ENCODE measurements at places on chromosomes 5 and 9. TPM values are rescaled to one million over a fixed set of nuclear protein-coding genes. Genes with fewer than 3 reads are reported as not detected.
A peak's percentile ranks its signal among the peaks of the same experiment; 100 is the strongest.

Gene LHFPL2
- total RNA-seq: 1.8 TPM

Gene PPP2R2B
- 1.8 TPM for total RNA-seq

Gene KCNN2
- not detected for total RNA-seq

Gene PCDHB16
- not detected for total RNA-seq

Gene BTNL3
- total RNA-seq: not detected

Gene TRPM6
- total RNA-seq: not detected

Gene ZNF474
- 0.42 TPM for total RNA-seq

Gene BHMT
- total RNA-seq: not detected

Gene DNAH5
- total RNA-seq: not detected

Gene MAMDC2
- total RNA-seq: not detected

Gene CHSY3
- total RNA-seq: not detected

Gene CACFD1
- 4.4 TPM for total RNA-seq

Gene SLC6A7
- total RNA-seq: not detected

Gene NR2F1-AS1
- total RNA-seq: not detected

Gene LCP2
- 299 TPM for total RNA-seq

Gene SGCD
- 0.18 TPM for total RNA-seq

Gene CCDC171
- total RNA-seq: 3.2 TPM

Gene PCDH1
- total RNA-seq: not detected

Gene ENC1
- total RNA-seq: 0.91 TPM

Gene SLC6A18
- total RNA-seq: not detected

Gene PHAX
- total RNA-seq: 49.5 TPM

- no peak for DNase-seq
Observed at GRCh38 chr5:179218943-179219330, 126.3 kb downstream of the ADAMTS2 start.

GRCh38 chr9:126367139-126367538 lies 40.5 kb downstream of the MVB12B start:
- DNase-seq: no peak

DNA sequence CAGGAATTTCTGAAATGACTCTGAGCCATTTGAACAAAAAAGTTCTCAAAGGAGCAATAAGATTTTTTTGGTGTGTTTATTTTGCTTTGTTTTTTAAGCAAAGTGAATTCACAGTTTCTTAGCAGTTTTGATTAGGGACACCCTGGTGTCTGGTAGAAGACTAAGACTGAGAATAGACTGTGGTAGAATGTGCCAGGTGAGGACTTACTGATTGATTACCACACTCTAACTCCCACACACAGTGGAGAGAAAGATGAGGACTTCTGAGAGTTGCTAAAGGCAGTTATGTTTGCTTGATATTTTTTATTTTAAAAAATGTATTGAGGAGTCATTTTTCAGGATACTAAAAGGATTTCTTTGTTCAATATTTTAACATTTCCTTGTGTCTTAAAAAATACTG lies 175.1 kb downstream of the CD180 start:
- DNase-seq: no peak

DNA sequence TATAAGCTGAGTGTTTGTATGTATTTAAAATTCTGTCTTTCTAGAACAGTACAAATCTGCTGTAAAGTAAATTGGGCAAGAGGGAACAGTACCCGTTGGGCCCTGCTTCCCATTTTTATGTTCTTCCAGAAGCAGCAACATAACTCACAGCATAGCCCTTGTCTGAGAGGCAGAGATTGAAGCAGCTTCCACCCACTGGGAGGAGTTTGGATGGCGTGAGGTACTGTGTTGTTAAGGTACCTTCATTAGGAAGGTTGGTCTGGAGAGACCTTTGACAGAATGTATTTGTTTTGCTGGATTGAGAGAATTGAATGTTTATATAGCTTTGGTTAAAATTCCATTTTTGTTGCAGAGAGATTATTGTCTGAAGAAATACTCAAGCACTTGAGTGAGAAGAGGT lies 24.8 kb downstream of the RAI14 start:
- no peak for DNase-seq

DNA sequence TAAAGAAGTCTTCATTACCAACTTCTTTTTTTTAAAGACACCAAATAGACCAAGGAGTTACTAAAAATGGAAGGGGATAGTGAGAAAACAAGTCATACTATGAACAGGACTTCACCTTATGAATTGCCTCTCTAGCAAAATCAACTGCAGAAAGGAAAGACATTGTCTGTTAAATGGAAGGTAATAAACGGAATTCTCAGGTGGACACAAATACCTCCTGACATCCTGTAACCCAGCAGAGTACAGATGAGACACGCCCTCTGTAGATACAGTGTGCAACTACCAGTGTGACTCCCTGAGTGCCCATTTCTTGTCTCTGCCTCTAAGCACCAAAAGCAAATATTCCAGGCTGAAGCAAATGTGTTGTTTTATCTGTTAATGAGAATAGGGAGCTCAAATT lies 12.2 kb upstream of the PLPP1 start:
- DNase-seq: no peak

- DNase-seq: no peak
Observed at GRCh38 chr5:67166460-67167285, 29.9 kb downstream of the CD180 start.

GRCh38 chr5:59661954-59662615 lies 231.4 kb downstream of the PDE4D start:
- DNase-seq: no peak

DNA sequence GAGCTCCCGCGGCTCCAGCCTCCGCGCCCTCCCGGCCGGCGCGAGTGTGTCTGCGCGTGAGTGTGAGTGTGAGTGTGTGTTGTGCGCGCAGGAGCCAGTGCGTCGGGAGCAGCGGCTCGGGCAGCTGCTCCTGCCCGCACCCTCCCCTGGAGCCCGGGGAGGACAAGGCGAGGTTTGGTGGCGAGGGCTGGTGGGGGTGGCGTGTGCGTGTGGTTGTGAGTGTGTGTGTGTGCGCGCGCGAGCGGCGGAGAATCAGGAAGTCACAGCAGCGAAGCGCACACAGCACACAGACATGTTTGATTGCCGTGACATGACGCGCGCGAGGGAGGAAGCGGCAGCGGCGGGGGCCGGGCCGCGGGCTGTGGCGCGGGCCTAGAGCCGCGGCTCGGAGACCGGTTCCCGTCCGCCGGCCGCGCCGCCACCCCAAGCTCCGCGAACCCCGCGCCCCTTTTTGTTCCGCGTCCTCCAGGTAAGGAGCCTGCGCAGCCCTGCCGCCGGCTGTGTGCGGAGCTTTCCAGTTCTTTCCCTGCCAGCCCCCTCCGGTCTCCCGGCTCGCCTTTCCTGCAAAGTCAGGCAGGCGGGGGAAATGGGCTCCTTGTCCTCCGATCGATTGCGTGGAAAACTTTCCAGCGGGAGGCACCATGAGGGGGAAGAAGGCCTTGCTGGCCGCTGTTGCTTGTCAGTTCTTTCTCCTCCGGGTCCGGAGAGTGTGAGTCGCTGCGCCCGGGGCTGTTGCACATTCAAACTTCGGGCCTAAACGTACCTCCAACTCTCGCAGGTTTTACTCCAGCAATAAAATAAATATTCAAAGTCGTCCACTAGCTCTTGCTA lies 2.4 kb downstream of the SMARCA2 start:
- peak; percentile 84 for DNase-seq

DNA sequence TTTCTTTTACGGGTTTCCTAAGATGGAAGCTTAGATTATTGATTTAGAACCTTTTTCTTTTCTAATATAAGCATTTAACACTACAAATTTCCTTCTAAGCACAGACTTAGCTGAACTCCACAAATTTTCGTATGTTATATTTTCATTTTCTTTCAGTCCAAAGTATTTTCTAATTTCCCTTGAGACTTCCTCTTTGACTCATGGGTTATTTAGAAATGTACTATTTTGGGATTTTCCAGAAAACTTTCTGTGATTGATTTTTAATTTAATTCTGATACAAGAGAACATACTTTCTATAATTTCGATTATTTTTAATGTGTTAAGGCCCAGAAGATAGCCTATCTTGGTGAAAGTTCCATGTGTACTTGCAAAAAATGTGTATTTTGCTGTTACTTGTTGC lies 19.7 kb upstream of the TBCA start:
- no peak for DNase-seq

- no peak for DNase-seq
Observed at GRCh38 chr5:148135091-148136048, 33.0 kb upstream of the SPINK14 start.

GRCh38 chr9:125683486-125683885 lies 23.5 kb downstream of the MAPKAP1 start:
- no peak for DNase-seq

- no peak for DNase-seq
Observed at GRCh38 chr5:127555826-127556225, 38.4 kb downstream of the PRRC1 start.

DNA sequence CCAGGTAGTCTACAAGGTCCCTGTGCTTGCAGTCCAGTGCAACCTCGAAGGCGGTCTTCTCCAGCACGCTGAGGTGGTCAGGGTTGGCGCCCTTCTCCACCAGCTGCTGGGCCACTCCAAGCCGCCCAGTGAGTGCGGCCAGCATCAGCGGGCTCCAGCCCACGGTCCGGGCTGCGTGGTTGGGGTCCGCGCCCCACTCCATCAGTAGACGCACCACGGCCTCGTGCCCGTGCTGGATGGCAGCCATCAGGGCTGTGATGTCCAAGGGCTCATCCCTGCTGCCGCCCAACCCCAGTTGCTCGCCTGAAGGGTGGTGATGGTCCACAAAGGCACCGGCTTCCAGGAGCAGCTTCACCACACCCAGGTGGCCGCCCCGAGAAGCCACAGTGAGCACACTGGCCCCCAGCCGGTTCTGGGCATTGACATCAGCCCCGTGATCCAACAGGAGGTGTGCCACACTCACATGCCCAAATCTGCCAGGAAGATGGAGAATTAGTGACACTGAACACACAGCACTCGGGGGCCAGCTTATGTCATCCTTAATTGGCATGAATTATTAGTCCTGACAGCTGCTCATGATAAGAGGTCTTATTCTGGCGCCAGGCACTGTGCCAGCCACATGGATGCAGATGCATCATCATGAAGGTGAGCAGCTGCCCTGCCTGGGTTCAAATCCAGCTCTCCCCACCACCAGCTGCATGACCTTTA lies 6.1 kb downstream of the ANKS6 start:
- DNase-seq: no peak

- no peak for DNase-seq
Observed at GRCh38 chr9:98142182-98142907, 23.3 kb upstream of the TRIM14 start.

GRCh38 chr9:122392284-122392683 lies 21.5 kb downstream of the PTGS1 start:
- DNase-seq: no peak

DNA sequence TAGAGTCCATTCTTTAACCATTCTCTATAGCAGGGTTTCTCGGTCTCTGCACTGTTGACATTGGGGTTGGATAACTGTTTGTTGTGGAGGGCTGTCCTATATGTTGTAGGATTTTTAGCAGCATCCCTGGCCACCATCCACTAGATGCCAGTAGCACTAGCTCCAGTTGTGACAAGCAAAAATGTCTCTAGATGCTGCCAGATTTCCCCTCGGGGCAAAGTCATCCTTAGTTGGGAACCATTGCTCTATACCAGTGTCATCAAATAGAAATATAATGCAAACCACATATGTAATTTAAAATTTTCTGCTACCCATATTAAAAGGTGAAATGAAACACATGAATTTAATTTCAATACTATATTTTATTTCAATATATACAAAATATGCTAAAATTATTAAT lies 2.9 kb downstream of the TTC23L start:
- no peak for DNase-seq

GRCh38 chr5:153321478-153321877 lies 169.0 kb upstream of the GRIA1 start:
- DNase-seq: no peak

- DNase-seq: no peak
Observed at GRCh38 chr9:91119679-91120078, 242.0 kb downstream of the AUH start.

DNA sequence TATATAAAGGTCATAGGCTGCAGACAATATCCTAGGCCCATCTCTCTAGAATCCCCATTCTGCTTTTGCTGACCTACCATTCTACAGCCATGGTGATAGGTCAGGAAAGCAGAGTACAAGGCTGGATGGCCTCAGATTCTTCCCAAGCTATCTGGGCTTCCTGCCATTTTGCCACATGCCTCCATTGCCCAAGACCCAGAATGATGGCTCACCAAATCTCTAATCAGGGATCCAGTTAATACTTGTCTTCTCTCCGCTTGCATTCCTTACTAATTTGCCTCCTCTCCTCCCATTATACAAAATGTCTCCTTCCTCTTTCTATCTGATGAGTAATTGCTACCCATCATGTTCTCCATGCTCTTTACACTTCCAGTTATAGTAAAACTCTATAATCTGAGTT lies 22.7 kb upstream of the NDUFS4 start:
- no peak for DNase-seq

DNA sequence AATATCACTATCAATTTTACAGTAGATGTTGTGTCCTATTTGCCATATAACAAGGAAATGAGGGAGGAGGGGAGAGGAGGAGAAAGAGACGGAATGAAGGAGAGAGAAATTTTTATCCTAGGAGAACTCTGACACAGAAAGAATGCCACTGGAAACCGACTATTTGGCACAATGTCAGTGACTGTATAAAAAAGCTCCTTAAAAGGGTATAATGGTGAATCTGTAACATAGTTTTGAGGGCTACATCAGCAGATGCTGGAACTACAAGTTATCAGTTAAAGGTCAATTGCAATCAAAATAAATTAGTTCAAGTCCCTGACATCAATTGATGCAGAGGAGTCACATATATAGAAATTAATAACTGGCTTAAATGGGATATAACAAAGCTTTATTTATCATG lies 5.7 kb downstream of the EDIL3 start:
- DNase-seq: no peak
